Activated CD4-positive, alpha-beta T cell treated with anti-CD3 and anti-CD28 coated beads, Interleukin-10, Interleukin-2, amounts not matched to agents 100 ng/mL and 50 ng/mL, durations not matched to agents 16 hours and 8 hours (primary cell): ENCODE measurements at places on chromosomes 13 and 19.

GRCh38 chr13:20938302-20938701 lies 35.8 kb upstream of the XPO4 start:
- no peak for DNase-seq

DNA sequence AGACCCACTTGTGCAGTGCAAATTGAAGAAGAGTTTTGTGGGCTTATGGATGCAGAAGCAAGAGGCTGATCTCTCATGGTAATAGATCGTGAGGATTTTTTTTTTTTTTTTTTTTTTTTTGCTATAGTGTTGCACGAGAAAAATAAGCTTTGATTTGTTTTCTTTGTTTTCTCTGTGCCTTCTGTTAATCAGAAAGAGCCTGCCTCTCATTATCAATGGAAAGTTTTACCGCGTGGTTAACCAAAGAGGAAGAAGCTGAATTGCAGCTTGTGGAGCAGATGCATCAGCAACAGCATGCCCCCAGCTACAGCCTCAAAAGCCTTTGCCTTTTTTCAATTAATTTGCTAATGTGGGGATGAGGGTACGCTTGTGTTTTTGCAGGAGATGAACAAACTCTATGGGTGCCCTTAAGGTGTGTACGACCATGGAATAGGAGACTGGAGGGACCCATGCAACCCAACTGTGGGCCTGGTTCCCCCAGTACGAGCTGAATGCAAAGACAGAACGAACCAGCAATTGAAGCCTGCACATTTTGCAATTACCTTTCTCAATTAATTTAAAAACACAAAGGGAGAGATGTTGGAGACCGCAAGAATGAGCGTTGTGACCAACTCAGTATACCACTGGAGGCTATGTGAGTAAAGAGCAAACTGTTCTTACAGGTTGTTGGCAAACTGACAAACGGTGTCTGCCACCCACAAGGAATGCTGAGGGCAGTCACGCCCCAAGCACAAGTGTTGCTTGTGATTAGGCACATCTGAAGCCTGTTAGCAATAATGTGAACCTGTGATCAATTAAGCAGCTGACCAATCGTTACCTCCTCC lies 58.6 kb upstream of the SPRY2 start:
- peak; percentile 54 for DNase-seq

- no peak for DNase-seq
Measured at GRCh38 chr13:113801289-113801961, 42.4 kb downstream of the TMEM255B start.

DNA sequence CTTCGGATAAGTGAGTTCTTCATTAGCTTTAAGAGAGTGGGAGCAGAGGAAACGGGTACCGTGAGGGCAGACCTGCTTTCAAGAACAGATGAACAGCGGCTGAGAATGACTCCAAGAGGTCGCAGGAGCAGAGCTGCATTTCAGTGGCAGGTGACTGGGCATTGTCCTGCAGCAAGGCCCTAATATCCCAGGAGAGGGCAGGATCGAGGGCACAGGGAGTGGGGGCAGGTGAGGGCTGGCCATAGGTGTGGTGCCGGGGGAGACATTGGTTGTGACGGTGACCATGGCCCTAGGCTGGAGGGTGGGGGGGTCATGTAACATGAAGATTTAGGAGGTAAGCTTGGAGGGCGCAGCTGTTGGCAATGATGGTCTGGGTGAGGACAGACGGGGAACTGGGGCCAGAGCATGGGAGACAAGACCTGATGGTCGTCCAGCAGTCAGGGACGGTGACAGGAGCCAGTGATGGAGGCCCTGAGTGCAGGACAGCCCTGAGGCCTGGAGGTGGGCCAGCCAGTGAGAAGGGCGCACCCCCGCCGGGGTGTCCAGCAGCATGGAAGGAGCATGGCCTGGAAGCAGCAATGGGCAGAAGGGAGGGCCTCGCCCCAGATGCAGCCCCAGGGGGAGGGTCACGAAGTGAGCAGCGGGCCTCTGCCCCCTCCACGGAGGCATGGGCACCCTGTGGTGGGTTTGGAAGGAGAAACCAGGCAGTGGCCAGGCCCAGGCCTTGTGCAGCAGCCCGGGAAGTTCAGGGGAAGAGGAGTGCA lies 29.2 kb upstream of the LAMP1 start:
- no peak for DNase-seq

DNA sequence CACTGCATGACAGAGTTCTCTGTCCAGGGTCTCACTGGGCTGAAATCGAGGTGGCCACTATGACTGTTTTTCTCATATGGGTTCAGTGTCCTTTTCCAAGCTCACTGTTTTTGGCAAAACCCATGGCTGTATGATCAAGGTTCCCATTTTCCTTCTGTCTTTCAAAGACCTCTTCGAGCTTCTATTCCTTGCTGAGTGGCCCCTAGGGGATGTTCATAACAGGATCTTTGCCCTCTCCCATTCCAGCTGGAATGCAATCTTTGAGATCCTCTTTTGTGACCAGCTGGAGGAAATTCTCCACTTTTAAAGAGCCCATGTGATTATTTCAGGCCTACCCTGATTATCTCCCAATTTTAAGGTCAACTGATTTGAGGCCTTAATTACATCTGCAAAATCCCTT lies 572.5 kb upstream of the SLC10A2 start:
- DNase-seq = no peak

DNA sequence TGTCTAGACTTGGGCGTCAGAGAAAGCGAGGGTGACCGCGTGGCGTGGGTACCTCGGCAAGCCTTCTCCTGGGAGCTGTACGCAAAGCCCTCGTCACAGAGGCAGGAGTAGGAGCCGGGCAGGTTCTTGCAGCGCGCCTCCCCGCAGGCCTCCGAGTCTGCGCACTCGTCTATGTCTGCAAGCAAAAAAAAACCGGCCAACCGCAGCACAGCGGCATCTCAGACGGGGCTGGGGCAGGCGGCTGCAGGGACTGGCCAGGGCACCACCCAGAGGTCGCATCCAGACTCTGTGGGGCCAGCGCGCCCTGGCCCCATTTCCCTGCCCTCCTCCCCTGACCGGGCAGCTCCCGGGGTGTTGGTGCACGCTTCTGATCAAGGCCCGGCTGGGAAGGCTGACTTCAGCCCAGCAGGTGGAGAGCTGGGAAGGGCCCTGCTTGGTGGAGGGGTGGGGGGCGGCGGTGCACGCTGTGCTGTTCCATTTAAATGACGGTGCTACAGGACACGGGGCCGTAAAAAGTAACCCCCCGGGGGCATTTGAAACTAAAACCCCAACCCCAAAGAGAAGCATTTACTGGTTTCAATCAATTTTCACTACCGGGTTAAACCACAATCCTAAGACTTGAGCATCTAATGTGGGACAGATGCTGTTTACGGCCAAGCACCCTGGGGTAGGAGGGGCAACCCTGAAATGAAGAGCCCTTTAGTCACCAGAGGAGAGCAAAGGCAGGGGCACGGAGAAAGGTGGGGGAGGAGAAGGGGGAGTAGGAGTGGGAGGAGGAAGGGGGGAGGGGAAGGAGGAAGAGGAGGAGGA lies 28.2 kb downstream of the GAS6 start:
- no peak for DNase-seq

DNA sequence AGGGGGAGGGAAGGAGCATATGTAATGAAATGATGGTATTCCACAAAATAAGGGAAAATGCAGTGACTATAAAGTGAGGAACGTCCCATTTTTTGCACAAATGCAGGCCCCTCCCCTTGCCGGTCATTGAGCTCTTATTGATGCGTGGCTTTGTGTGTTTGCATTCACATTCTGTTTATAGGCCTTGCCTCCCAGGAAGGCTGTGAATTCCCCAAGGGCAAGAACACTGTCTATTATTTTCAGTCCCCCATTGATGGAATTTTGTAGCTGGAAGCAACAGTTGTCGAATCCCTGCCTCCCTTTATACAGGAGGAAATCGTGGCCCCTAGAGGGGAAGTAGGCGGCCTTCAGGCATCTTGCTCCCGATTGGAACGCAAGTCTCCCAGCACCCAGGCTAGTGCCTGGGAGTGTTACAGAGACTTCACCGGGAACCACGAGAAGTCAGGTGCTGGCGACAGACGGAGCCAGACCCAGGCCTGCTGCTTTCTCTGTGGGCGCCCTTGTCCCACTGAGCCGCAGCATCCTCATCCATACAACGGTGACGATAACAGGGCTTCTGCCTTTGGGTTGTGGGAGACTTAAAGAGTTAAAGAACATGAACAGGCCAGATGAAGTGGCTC lies 6.9 kb downstream of the SBSN start:
- DNase-seq = no peak

DNA sequence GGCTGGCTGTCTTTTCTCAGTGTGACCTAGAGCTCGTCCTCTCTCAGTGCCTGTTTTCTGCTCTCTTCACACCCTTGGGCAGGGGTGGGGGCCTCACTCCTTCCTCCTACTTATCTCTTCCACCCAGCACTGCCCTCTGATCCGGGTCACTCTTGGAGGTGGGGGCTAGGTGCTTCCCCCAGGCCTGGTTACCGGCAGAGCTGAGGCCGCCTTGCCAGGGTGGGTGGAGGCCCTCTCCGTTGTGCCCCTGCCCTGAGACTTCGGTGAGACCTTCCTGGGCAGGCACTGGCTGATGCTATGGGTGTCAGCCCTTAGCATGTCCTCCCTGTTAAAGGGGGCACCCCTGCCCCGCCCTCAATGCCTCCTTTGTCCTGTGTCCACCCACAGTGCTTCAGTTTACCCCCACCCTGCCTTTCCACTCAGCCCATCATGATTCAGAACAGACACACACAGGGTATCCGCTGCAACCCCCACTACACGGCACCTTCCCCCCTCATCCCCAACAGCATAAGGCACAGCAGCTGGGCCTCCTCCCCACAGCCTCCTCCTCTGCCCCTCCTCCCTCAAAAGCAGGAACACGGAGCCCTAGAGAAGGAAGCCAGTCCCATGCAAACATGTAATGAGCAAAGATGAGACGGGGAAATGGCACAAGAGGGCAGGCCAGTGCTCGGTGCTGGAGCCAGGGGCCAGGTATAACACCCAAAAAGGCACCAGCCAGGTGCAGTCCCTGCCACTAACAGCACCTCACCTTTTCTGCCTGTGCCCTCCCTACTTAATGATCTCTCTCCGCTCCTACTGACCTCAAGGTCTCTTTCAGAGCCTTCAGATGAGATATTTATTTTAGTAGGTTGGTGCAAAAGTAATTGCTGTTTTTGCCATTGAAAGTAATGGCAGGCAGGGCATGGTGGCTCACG lies 9.8 kb downstream of the ZGLP1 start:
- no peak for DNase-seq

DNA sequence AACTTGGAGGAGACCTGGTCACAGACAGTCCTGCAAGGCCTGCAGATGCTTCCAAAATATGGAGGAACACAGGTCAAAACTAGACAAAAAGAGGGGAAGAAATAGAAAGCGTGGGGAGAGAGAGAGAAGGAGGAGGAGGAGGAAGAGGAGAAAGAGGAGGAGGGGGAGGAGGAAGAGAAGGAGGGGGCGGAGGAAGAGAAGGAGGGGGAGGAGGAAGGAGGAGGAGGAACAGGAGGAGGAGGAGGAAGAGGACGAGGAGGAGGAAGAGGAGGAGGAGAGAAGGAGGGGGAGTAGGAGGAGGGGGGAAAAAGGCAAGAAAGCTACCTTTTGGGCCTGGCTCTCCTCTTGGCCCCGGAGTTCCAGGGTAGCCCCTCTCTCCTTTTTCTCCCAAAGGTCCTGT lies 105.8 kb downstream of the COL4A1 start:
- DNase-seq = no peak

GRCh38 chr19:8221161-8221560 lies 12.0 kb downstream of the CERS4 start:
- no peak for DNase-seq

GRCh38 chr19:1658150-1659083 lies 6.0 kb upstream of the TCF3 start:
- DNase-seq = no peak
